Activated T-cell treated with anti-CD3 and anti-CD28 coated beads, Interleukin-2, amount 50 U/mL, for 48 hours (primary cell): ENCODE measurements at places on chromosomes 2 and 18.

DNA sequence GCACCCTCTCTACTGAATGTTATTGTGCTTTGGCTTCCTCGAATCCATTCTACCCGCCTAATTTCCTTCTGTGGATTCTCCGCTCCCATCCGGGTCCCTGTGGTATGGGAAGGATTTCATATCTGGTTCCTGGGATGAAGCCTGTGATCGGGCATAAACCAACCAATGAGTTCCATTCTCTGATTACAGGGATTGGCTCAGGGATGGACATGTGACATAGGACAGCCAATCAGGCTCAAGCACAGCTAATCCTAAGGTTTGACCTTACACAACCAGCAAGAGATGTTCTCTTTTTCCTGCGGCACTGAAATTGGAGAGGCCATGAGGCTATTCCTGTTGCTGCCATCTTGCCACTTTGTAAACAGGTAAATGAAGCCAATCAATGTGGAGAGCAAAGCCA is 168.1 kb upstream of the SMAD2 start:
- no peak for DNase-seq

DNA sequence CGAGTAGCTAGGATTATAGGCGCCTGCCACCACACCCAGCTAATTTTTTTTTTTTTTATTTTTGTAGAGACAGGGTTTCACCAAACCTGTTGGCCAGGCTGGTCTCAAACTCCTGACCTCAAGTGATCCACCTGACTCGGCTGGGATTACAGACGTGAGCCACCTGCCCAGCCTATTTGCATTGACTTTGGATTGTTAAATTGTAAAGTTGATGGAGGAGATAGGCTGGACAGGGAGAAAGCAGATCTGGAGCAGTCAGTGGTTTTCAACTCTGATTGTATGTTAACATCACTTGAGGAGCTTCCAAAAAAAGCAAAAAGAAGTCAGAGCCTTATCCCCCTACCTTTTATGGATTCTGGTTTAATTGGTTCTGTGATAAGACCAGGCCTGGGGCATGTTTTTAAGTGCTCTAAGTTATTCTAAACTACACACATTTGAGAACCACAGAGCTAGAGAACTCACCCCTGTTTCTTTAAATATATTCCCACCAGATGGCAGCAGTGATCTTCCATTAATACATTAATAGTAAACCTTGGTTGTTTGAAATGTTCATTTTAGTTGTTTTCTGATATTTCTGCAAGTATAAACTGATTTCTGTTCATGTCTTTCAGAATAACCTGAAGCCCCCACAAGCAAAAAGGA is 7.5 kb downstream of the C2orf49 start:
- DNase-seq: no peak

DNA sequence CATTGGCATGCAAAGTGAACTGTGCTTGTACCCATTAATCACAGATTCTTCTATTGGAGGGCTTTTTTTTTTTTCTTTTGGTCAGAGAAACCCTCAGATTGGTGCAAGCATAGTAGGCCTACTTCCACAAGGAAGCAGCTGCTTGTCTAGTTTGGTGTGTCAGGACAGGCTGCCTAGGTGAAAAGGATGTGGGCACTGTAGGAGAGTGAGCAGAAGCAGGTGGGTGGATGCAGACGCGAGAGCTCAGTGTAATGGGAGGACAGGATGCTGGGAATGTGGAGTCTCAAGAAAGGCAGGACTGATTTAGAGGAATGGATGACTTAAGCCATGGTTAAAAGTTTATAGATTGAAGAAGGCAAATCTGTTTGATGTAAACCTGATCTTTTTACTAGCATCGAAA is 3.1 kb downstream of the ELP2 start:
- no peak for DNase-seq

- no peak for DNase-seq
Observed at GRCh38 chr2:37670378-37671008, 949 bp downstream of the CDC42EP3 start.

DNA sequence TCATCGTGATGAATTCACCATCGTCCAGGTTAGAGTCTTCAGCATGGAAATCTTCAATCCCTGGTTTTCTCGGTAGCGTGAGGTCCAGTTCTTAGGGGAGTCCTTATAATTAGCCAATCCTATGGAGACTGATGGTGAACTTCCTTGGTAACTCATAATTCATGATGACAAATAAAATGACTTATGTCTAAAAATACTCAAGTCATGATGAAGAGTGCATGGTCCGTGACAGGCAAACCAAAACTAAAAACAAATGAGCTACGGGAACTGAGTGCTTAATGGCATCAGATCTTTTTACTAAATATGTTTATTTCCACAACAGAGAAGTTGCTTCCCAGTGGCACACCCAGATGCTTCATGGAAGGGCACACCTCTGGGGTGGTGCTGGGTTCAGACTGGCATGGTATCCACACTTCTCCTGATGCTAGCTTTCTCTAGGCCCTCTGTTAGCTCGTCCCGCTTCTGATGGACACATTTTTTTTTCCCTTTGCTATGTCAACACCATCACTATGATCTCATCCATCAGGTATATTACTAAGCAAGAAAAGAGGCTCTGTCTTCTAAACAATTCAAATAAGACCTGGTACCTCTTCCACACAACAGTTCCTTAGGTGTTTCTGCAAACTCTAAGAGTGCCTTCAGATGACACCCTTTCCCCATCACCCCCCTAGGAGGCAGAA is 92.8 kb upstream of the NEDD4L start:
- no peak for DNase-seq

DNA sequence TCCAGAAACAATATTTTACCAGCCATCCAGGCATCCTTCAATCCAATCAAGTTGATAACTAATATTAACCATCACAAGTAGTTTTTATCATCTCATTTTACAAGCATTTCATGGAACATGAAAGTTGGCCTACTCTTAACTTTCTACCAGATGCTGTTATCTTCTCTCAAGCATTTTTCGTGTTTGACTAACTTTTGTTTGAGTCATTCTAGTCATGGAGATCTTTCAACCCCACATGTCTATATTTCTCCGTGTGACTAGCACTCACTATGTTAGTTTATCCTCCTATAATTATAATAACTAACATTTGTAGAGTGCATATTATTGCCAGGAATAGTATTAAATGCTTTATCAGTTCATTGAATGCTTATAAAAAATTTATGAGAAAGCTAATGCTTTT is 307.0 kb upstream of the CWC22 start:
- DNase-seq: no peak

DNA sequence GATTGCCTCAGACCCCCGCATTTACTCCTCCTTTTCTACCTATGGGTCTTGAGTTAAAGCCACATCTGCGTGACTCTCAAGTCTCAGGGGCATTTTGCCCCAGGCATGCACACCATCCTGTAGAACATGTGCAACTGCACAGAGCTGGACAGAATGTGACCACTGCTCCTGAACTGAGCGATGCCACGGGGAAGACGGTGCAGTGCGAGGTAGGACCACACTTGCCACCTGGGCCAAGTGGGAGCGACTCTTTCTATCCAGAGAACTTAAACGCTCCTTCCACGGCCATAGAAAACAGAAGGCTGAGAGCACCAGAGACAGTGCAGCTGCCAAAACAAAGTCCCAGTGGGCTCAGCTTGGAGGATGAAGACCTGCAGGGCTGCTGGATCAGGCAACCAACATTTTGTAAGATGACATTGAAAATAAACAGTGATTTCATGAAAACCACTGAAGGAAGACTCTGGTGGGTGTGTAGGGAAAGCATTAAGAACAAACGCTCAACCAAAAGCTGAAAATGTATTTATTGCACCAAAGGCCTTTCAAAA is 149.0 kb upstream of the HDAC4 start:
- DNase-seq: no peak

DNA sequence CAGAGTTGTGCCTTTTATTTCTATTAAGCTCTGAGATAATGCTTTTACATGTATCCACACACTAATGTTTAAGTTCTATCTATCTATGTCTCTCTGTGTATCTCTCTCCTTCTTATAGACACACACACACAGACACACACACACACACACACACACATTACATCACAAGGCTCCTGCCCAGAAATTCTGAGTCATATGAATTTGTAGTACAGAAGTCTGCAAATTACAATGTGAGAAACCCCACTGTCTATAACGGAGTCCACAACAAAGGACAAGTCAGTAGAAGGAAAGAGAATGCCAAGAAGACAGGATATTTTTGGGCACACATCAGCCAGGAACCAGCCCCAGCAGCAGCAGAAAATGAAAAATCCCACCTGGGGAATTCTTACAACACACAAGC is 142.4 kb downstream of the EN1 start:
- no peak for DNase-seq

- DNase-seq: no peak
Observed at GRCh38 chr18:60870261-60871153, 462.7 kb upstream of the CDH20 start.

GRCh38 chr18:10149768-10150556 is 236.1 kb downstream of the VAPA start:
- no peak for DNase-seq

- no peak for DNase-seq
Observed at GRCh38 chr18:10971717-10972116, 177.7 kb downstream of the PIEZO2 start.

DNA sequence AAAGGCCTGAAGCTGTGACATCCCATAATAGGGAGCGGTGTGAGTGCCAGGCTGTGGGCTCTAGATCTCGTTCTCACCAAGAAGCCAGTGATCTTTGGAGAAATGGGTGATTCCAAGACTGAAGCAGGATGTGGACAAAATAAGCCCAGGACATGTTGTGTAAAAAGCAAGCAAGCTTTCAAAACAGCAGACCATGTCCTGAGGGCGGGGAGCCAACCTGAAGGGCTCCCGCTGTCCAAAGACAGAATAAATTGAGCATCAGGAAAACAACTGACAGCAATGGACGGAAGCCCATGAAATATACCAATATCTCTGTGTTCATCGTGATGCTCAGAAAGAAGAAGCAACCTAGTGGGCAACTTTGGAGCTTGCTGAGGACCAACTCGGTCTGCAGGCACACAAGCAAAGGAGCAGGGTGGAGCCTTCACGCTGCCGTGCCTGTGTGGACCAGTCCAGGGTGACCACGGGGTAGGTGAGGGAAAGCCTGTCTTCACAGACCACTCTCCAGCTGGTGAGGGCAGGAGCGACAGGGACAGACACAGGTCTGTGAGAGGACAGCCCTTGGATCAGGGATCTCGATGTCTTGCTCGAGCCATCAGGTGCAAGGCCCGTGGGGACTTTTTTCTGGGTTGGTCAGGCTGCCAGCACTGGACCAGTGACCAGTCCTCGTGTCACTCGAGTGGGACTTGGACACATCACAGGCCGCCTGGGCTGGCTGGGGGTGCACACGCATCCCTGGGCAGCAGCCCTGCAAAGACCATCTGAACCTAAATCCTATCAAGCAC is 21.5 kb downstream of the MTERF4 start:
- DNase-seq: peak; percentile 13

- no peak for DNase-seq
Observed at GRCh38 chr2:104936527-104936926, 82.6 kb downstream of the POU3F3 start.

- no peak for DNase-seq
Observed at GRCh38 chr2:2263196-2263829, 67.8 kb downstream of the MYT1L start.

GRCh38 chr2:36468463-36469105 is 113.0 kb downstream of the CRIM1 start:
- DNase-seq: no peak

DNA sequence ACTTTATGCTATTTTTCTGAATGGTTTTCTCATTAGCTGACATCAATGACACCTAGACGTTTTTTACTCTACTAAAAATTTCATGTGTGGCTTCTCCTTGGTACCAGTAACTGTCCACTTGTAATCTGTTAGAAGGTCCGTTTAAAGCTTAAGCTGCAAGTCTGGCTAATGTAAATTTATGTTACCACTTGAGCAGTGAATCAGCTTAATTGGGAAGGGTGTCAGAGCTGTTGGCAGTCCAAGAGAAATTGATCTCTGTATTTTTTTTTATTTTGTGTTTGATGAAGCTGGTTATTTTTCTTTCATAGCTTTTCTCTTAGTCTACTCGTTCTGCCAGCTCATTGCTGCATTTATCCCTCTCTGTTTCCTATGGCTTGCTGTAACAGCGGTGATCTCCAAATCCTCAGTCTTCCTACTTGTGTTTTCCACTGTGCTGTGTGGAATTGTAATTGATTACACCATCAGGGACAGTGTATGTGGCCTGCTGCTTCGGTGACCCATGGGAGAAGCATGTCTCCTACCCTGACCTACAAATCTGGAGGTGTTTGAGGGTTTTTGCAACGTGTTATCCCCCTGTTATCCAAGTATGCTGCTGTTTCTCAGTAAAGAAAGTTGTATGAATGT is 724.2 kb upstream of the REG3G start:
- DNase-seq: no peak

DNA sequence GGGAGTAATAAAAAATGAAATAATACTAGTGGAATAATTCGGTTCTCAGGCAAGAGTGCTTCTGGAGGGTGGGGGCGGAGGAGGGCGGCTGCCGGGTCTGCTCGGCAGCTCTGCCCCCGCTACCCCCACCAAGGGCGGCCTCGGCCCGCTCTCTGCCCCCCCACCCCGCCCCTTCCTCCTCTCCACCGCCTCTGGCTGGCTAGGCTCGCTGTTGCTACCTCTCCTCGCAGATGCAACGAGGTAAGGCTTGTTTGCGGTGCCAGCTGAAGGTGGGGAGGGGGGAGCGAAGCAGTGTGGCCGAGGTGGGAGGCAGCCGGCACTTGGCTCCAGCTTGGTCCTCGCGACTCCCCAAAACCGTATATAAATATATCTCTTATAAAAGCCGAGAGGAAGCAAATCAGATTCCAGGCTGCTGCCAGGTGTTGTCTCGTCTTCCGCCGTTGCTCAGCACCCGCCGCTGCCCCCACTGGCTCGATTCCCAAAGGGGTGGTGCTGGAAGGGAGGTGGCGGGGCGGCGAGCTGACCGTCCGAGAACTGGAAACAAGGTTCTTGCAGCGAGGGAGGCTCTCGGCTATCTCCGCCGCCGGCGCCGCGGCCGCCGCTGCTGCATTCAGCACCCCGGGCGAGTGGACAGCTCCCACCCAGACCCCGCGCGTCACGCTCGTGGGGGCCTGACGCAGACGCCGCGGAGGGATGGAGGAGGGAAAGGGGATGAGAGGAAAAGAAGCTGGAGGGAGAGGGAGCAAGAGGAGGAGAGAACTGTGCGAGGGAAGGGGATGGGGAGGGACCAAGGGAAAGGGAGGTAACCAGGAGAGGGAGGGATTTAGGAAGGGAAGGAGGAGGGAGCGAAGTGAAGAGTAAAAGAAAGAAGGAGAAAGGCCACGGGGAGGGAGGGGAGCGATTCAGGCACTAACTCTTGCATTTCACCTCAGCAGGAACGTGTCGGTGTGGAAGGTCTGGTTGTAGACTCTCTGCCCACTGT is at the start of gene MARCHF4:
Gene MARCHF4, minus strand, starts transcription at position 763 of the 982 bp plus-strand sequence. CDS start 2,223 bp downstream, outside the sequence.
- peak; percentile 70 for DNase-seq

DNA sequence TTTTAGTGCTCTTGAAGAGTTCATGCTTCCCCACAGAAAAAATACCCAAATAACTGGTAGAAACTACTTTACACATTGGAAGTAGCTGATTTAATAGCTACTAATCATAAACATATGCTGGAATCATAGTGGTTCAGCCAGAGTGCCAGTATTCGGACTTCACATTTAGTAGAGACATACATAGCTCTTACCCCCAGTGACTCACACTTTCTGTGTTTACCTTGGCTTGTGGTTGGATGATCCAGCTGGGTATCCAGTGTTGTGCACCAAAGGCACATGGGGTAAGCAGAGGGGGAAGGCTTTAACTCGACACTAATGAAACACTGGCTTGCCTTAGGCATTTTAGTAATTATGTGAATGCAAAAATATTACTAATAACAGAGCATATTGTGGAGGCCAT is 18.1 kb downstream of the ARHGAP28 start:
- DNase-seq: no peak
